ENCODE measurements at places on chromosomes 13 and 19.

GRCh38 chr19:52963247-52963618, 552 bp upstream of the ZNF816 start:
- DNase-seq: peak; percentile 33

DNA sequence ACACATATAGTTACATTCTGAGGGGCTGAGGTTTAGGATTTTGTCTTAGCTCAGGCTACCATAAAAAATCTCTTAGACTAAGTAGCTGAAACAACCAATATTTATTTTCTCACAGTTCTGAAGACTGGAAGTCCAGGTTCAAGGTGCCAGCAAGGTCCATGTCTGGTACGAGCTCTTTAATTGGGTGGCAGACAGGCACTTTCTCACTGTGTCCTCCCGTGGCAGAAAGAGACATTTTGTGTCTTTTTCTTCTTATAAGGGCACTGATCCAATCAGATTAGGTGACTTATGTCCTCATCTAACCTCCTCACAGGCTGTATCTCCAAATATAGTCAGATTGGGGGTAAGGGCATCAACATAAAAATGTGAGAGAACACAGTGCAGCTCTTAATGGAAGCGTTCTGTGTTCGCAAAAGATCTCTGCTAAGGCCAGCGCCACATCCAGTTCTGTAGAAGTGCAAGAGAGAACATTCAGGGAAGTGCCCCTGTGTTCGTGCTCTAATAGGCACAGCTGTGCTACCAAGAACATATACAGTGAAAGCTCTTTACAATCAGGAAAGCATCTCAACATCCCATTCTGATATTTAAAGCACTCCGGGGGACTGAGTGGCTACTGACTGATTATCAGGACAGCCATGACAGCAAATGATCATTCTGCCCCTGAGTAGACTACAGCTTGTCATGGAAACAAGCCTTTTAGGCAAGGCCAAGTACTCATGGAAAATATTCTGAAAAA, 819.2 kb downstream of the LIG4 start:
- no peak for DNase-seq

DNA sequence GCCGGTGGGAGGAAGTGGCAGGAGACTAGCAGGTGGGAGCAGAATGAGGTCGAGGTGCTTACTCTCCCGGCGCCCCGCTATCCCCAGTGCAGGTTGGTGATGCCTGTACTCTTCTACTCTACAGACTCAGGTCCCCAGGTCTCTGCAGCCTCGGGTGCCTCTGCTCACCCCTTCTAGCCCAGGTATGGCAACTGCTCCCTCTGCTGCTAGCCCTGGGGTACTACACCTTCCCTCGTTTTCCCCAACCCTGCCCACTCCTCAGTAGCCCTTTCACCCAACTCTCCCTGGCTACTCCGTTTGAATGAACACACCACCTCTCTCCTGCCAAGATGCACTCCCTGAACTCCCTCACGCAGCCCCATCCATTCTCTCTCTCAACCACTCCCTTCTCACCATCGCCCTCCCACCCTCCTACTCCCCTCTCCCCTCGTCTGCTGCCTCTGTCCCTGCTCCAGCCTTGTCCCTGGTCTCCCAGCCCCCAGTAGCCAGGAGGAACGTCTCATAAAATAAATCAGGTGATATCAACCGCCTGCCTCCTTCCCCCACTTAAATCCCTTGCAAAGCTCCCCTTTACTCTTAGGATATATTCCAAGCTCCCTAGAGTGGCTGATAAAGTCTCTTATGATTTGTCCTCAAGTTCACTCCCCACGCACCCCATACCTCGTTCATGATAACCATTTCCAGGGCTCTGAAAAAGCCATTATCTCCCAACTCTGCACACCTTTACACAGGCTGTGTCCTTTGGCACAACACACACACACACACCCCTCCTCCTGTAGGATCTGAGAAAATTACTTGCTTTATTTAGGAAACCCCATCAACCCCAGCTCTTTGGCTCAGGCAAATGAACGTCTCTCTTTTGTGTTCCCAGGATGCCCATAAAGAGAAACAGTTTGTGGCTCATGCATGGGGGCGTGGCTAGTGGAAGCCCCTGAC, 8.2 kb upstream of the MEIS3 start:
- peak; percentile 88 for DNase-seq

- no peak for DNase-seq
These were observed 39.5 kb upstream of the CNMD start for GRCh38 chr13:52779103-52779502.

GRCh38 chr19:50531171-50531612, 17.5 kb upstream of the ASPDH start:
- DNase-seq: no peak
